ENCODE measurements at places on chromosomes 12 and 14.

DNA sequence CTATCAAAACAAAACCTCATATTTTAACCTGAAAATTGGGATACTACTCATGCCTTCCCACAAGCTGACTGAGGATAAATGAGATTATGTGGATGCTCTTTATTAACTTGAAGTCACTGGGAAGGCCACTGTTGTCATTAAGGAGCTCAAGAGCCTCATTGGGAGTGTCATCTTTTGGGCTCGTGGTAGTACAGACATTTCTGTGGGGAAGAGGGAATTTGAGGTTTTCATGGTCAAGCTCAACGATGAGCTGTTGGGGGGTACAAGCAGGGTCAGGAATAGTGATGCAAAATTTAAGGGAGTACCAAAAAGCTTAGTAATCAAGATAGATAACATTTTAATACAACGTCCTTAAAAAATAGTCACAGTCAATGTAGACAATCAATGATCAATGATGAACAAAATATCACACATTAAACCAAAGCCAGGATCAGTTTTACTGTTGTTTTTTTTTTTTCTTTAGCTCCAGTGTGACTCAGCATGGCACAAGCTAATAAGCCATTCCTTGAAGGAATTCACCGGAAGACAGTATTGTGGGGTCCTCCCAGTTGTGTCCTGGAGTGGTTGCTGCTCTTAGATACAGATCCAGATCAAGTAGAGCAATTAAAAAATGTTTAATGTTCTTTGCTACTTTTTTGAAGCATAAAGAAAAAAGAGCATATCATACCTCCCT lies 130.9 kb downstream of the C12orf75 start:
- no peak for DNase-seq

DNA sequence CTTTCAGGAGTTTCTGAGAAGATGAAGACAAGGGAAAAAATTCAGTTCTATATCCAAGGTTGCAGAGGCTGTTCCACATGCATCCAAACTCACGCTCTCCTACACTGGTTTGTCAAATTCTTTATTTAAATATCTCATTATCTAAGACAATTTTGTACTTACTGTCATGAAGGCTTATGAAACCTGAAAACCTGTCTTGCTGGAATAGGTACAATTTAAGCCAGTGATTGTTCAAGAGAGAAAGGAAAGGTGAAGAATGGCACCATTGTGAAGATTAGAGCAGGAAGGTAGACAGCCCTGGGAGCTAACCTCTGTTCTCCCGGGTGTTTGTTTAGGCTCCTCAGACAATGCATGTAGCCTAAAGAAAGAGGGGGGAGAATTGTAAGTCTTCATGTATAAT lies 315.1 kb upstream of the PRKD1 start:
- no peak for DNase-seq

DNA sequence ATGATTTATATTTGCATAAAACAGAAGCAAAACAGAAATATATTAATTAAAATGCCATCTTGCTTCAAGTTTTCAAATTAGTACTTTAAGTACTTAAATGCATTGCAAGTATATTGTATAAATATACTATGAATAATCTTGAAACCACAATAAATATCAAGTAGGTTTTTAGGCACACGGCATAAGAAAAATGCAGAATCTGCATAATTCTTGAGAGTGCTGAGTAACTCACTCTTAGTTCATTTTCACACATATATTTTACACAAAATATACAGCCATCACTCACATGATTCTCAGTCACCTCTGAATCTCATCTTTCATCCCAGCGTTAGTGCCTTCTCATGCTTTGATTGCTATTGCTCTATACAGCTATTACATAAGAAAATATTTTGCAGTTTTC lies 51.9 kb downstream of the SLC6A15 start:
- DNase-seq, result no peak

DNA sequence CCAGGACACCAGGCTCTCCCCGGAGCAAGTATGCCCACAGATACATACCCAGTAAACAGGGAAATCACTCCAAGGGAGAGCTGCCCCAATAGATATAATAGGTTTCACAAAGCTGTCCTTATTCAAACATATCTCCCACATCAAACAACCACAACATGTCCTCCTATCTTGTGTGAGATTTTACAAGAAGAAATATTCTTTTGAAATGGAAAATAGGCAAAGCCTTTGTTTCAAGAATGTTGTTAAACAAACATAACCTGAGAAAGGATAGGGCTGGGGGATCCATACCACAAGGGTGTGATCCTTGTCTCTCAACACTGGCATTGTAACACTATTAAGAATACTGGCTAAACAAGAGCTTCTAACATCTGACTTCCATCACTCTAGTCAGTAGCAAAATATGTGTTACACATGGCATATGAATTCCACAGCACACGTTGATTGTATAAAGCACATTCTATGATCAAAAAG lies 32.9 kb downstream of the LGR5 start:
- DNase-seq, result no peak

- DNase-seq, result no peak
Observed at GRCh38 chr14:61720294-61720661, 25.0 kb downstream of the HIF1A start.

DNA sequence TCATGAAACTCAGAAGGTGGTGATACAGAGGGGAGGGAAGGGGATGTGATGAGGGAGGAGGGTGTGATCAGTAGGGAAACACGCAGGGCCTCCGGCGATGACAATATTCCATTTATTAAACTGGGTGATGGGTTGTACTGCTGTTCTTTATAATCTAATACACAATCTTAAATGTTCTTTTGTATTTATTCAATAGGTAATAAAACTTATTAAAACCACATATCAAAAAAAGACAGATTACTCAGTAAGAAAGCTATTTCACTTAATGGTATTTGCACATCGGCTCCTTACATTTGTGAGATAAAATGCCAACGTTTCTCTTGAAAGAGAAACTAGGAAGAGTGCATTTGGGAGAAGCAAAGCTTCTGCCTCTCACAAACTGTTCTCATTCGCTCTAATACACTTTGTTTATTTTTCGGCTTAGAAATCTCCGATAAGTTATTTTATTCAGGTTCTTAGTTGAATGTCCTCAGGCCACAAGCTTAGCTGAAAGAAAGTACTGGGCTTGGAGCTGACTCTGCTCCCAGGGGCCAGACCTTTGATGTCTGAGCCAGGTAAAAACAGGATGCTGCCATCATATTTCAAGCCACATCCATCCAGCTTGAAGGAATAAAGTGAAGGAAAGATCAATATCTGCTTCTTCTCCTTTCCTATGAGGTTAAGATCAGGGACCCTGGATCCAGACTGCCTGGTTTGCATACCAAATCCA lies 17.5 kb downstream of the STON2 start:
- no peak for DNase-seq

DNA sequence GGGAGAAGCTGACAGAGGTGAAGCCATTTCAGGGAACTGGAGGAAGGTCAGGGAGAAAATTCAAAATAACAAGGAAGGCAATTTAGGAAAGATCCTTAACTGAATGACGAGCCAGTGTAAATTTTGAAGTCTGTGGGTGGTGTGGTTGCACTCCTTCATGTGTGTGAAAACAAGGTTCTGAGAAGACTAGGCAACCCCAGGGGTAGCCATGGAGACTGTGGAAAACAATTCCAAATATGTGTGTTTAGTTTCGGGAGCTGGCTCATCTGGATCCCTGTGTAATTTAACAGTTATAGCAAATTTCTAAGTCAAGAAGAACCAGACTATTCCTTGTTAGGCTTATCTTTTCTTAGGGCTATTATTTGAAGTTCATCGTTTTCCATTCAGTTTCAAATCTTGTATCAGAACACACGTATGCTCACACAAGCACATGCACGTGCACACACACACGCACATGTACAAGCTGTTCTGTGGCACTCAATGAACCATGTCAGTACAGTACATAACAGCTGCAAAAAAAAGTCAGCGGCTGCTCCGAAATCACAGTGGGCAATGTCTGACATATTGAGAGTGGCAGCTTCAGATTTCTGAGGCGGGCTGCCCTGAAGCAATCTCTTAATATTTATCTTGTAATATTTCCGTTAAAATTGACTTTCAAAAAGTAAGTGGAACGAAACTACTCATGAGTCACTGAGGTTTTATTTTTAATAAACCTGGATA lies 411.2 kb downstream of the AEBP2 start:
- no peak for DNase-seq

Measured in spleen (tissue), 13 donors.